ENCODE measurements at places on chromosomes 7 and 10. TPM values are rescaled to one million over a fixed set of nuclear protein-coding genes. Genes with fewer than 3 reads are reported as not detected.

The BLVRA gene
- total RNA-seq, result 72.8 TPM

The MINDY4 gene
- total RNA-seq, result 4.1 TPM

The FGF8 gene
- not detected for total RNA-seq

The PTPRN2 gene
- total RNA-seq, result 0.77 TPM

The ELMO1 gene
- 1.5 TPM for total RNA-seq

The CTTNBP2 gene
- 4.4 TPM for total RNA-seq

The LRRC72 gene
- not detected for total RNA-seq

The CALHM3 gene
- total RNA-seq, result not detected

The SPDYE16 gene
- total RNA-seq, result 0.17 TPM

The CXCL12 gene
- total RNA-seq, result 611 TPM

The GRM8 gene
- not detected for total RNA-seq

The DLX5 gene
- total RNA-seq, result not detected

The UNC5B gene
- total RNA-seq, result 36.0 TPM

The CDK1 gene
- total RNA-seq, result 13.9 TPM

The PON1 gene
- total RNA-seq, result not detected

The PDE6C gene
- not detected for total RNA-seq

The METTL27 gene
- total RNA-seq, result 4.9 TPM

The TIMM23 gene
- 58.8 TPM for total RNA-seq

The IFIT1B gene
- not detected for total RNA-seq

The SFTPA1 gene
- total RNA-seq, result not detected

The ANXA8 gene
- not detected for total RNA-seq

The ANKRD1 gene
- under 0.01 TPM for total RNA-seq

The TMEM273 gene
- not detected for total RNA-seq

The TMEM140 gene
- 29.7 TPM for total RNA-seq

The CFAP70 gene
- 1.3 TPM for total RNA-seq

The LRIT1 gene
- not detected for total RNA-seq

The UCN3 gene
- not detected for total RNA-seq

The SCART1 gene
- 1.3 TPM for total RNA-seq

The ABCB4 gene
- total RNA-seq, result 0.26 TPM

The C10orf62 gene
- not detected for total RNA-seq

The ACTR3C gene
- total RNA-seq, result 0.50 TPM

The ARL5B gene
- total RNA-seq, result 12.1 TPM

The MARCHF5 gene
- 17.3 TPM for total RNA-seq

The TMEM178B gene
- total RNA-seq, result under 0.01 TPM

The GRB10 gene
- total RNA-seq, result 64.1 TPM

The OLAH gene
- total RNA-seq, result not detected

The ANXA8L1 gene
- not detected for total RNA-seq

The SH2D4B gene
- not detected for total RNA-seq

The AIFM2 gene
- total RNA-seq, result 15.5 TPM

The HMX3 gene
- not detected for total RNA-seq

The TRAPPC14 gene
- total RNA-seq, result 5.6 TPM

The WDR86 gene
- 1.0 TPM for total RNA-seq

The GJD4 gene
- 0.17 TPM for total RNA-seq

The SCD gene
- 367 TPM for total RNA-seq

The TMEM184A gene
- under 0.01 TPM for total RNA-seq

The PON3 gene
- total RNA-seq, result under 0.01 TPM
